Left lung (tissue), 14 donors: ENCODE measurements at places on chromosomes 4 and X. TPM values are rescaled to one million over a fixed set of nuclear protein-coding genes. Genes with fewer than 3 reads are reported as not detected.

- DNase-seq = no peak
Measured at GRCh38 chr4:123064390-123064789, 142.0 kb upstream of the NUDT6 start.

DNA sequence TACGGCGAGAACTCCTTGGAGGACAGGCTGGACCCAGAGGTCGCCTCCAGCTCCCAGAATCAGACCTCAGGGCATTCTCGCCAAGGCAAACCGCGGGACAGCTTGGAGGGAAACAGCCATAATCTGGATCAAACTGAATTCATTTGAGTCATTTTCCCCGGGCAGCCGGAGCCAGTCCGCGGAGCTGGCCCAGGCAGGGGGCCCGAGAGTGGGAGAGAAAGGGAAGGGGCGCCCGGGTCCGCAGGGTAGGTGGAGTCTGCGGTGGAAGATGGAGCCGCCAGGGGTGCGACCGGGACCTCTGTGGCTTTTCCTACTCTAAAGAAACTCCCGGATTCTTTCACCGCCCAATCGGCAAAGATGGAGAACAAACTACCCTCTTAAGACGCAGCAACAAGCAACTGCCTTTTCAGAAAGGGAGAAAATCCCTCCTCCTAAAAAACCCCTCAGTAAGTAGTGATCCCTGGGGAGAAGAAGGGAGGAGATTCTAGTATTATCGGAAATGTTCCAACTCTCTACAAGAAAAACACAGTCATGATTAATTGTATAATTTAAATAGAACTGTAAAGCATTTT, 5.2 kb downstream of the NKX3-2 start:
- no peak for DNase-seq

- peak; percentile 35 for DNase-seq
Measured at GRCh38 chr4:148203056-148203898, 238.9 kb downstream of the NR3C2 start.

GRCh38 chrX:10007621-10008020, 40.5 kb downstream of the CLDN34 start:
- DNase-seq = no peak

Gene IQCM
- not detected for total RNA-seq

Gene TBX22
- total RNA-seq = not detected

Gene FAM47A
- total RNA-seq = not detected

Gene AMTN
- total RNA-seq = not detected

Gene STARD8
- 11.9 TPM for total RNA-seq

Gene RS1
- total RNA-seq = 5.2 TPM
